Activated CD8-positive, alpha-beta T cell treated with anti-CD3 and anti-CD28 coated beads for 36 hours (primary cell): ENCODE measurements at places on chromosomes 16 and 17. TPM values are rescaled to one million over a fixed set of nuclear protein-coding genes. Genes with fewer than 3 reads are reported as not detected.

The TBX4 gene
- total RNA-seq, result not detected

The FAM171A2 gene
- total RNA-seq, result 0.43 TPM

The IL21R gene
- 97.2 TPM for total RNA-seq

The PRKCB gene
- 101 TPM for total RNA-seq

The MYH11 gene
- not detected for total RNA-seq

The SLFN12 gene
- total RNA-seq, result 6.3 TPM
